RWPE1 (cell line): ENCODE measurements at places on chromosomes 7 and 10.

DNA sequence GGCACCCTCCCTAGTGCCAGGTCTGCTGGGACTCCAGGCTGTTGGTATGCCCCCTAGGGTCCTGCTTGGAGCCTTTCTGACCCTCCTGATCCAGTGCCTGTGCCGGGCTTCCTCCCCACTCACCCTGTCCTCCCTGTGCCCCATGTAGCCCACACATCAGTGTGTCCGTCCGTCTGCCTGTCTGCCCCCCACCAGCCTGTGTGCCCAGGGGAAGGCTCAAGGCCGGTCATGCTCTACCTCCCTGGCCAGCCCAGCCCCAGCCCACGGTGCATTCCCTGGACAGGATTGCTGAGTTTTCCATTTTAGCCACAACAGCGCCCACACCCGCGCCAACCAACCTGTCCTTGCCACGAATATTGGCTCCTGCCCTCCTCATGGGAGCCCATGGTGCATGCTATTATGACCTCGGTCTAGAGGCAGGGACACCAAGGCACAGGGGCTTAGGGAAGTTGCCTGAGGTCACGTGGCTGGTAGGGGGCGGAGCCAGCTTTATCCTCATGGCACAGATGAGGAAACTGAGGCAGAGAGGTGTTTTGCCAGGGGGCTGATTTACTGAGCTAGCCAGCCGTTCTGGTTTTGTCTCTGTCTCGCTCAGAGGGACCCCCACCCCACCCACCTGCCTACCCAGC is 136.0 kb downstream of the FAM53B start:
- no peak for DNase-seq

GRCh38 chr7:148856891-148857290 is 27.2 kb downstream of the EZH2 start:
- DNase-seq, result no peak

- no peak for DNase-seq
Measured at GRCh38 chr10:132890301-132890700, 52.1 kb downstream of the CFAP46 start.

GRCh38 chr10:72045586-72045985 is 42.8 kb downstream of the SPOCK2 start:
- no peak for DNase-seq

DNA sequence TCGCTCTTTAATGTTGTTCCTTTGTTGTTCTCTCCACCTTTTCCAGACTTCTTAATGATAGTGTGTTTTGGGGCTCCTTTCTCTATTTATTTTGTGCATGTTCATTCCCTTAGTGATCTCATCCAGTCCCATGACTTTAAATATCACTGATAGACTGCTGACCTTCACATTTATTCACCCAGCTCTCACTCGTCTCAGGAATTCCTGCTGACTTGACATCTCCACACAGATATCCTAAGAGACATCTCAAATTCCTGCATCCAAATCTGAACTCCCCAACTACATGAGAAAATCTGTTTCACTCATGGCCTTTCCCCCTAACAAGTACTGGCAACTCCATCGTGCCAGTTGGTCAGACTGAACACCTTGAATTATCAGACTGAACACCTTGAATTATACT is 111.2 kb downstream of the CTTNBP2 start:
- DNase-seq, result no peak

GRCh38 chr10:70462349-70462984 is 16.1 kb upstream of the PALD1 start:
- DNase-seq, result no peak

GRCh38 chr7:157395206-157395605 is 58.4 kb downstream of the DNAJB6 start:
- no peak for DNase-seq

- no peak for DNase-seq
Measured at GRCh38 chr10:34184939-34185386, 630.1 kb downstream of the PARD3 start.

DNA sequence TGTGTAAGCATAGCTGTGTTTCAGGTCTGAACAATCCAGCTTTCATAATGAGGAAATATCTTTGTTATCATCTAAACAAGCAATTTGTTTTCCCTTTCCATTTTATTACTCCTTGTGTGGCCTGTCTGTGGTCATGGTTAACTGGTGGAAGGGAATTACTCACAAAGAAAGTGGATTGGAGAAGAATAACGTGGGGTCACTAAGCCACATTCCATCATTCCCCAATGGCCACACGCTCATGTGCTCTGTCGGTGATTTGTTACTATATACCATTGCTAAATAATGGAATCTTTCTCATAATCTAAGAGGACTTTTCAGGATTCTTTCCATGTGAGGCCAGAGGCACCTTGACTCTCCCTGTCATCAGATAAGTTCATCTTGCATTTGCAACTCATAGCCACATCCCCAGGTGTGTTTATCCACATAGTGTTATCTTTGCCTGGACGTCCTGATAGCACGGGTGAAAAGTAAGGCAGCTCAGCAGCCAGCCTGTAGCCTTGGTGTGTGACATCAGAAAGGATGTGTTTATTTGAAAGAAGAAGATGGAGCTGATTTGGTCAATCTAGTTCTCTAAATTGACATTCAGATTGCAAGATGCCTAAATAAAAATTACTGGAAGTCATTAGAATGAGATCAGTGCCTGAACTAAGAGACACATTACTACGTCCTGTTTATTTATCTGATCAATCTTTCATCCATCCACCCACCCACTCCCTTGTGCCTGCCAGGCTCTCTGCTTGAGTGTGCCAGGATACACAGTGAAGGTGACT is 128.9 kb downstream of the CELF2 start:
- no peak for DNase-seq

DNA sequence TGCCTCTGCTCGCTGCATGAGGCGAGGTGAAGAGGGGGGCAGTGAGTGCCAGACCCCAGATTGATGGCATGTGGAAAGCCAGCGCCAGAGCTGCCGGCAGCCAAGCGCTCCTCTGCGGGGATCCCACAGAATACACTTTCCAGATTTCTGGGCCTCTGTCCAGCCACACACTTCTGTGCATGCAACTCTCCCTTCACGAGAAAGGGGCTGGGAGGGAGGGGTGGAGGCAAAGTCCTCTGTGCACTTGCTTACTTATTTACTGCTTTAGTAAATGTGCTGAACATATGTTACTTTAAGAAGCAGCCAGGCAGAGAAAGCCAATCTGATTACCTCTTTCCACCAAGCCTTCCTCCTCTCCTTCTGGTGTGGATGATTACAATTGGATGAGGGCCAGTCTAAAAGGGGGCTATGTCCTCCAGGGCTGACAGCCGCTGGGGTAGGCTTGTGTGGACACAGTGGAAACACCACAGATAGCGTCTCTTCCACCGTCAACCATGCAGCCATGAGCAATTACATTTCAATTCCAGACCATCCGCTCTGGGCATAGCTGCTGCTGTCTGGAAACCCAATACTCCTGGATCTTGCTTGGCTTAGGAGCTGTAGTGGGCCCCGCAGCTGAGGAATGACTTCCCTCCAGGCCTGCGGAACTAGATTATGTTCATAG is 322.8 kb upstream of the ANKRD30A start:
- DNase-seq, result no peak

DNA sequence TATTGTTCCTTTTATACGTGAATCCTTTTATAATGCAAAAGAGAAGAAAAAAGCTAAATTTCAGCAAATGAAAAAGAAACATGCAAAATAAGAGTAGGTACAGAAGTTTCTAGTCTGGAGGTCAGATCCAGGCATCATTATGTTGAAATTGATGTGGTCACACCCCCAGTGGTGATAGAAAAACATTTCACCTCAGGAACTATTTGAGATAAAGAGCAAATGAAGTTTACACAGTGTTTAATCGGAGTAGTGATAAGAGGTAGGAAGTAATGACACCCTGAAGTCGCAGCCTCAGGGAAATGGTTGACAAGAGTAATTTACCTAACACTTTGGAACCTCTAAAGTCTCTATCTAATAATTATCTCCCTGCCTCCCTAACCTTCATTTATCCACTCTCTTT is 536.0 kb upstream of the STEAP1 start:
- no peak for DNase-seq

DNA sequence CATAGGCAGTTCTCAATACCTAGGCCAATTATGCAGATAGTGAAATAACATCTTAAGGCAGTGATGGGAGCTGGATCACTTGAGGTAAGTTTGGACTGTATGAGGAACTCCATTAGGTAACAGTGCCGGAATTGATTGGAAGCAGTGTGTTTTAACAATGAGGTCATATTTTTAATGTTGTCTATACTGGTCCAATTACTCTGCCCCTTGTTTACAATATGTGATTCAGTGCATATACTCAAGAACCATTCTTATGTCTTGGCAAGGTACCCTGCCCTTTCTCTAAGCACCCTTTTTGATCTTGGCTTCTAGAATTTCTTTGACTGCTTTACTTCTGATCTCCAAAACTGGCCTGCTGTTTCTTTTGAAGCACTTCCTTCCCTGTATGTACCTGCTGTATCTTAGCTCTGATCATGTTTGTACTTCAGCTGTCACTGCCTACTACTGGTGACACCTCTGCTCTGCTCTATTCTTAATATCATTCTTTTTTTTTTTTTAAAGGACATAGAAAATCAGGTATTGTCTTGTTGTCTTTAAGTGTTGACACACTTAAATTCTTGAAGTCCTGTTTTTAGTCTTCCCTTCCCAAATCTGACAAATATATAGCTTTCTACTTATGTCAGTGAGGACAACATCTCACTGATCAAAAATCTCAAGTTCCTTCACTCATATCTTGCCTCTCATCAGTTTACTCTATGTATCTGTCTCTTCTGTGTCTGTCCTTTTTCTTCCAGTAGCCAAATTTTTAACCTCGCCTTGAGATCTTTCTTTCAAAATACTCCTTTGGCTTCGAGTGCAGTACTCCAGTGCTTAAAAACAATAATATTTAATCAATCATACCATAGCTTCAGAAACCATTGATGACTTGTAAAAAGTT is 46.4 kb upstream of the RPA3 start:
- DNase-seq, result no peak

- DNase-seq, result no peak
Measured at GRCh38 chr7:42162560-42163325, 74.3 kb downstream of the GLI3 start.

DNA sequence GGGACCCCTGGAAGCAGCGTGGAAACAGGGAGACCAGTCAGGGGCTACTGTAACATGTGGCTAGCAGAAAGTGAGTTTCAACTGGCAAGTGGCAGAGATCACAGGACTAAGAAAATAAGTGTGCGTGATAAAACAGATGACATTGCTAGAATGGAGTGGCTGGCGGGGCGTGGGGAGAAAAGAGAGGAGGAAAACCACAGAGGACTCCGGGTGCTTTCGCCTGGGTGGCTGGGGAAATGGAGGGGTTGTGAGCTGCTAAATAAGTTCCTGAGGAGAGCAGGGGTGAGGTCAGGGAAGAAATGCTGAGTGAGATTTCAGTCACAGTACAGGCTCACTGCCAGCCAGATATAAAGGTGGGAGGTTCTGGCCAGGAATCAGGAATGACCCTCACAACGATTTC is 166.9 kb downstream of the MYOF start:
- no peak for DNase-seq

- DNase-seq, result peak; percentile 61
Measured at GRCh38 chr7:100022621-100023020, 7.2 kb downstream of the ZKSCAN1 start.

- DNase-seq, result no peak
Measured at GRCh38 chr7:2360796-2361195, 6.2 kb downstream of the EIF3B start.

DNA sequence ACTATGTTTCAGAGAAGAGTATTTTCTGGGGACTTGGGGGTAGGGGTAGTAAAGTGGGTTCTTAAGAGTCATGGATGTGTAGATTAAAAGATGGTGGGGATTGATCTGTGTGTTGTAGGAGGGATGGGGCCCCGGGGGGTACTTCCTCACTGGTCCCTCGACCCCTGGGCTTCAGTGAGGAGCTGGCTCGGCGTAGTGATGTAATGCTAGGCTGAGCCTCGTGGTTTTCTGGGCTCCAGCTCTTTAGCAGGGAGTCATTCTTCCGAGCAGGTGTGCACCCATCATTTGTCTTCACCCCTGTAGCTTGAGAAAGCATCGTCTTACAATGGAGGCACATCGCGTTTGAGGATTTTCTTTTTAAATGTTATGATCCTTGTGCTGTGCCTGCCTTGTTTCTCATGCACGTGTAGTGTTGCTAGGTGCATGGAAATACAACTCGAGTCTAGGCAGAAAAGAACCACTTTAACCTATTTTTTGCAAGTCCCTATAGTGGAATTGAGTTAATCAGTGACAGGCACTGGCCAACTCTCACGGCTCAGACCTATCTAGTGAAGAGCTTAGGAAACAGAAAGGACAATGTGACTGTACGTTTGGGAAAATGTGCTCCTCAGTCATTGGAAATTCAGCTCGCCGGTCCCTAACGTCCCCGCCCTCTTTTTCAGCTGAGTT is 106.1 kb upstream of the BTBD16 start:
- DNase-seq, result no peak

DNA sequence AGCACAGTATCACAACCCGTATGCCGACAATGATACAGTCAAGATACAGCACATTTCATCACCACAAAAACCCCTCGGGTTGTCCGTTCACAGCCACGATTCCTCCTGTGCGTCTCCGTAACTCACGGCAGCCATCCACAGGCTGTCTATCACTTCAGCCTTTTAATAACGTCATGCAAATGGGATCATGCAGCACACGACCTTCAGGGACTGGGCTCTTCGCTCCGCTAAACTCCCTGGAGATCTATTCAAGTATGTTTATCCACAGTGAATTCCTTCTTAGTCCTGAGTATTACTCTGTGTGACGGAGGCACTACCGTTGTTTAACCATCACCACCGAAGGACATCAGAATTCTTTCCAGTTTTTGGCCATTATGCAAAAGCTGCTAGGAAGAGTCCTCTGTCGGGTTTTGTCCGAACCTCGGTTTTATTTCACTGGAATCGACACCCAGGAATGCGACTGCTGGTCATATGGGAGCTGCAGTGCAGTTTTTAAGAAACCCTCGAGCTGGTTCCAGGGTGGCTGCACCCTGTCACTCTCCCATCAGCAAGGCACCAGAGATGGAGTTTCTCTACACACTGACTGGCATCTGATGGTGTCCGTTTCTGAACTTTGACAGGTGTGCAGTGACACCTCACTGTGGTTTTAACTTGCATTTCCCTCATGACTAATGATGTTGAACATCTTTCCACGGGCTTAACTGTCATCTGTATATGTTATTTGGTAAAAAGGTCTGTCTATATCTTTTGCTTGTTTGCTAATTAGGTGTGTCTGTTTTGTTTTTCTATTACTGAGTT is 193.6 kb downstream of the MAD1L1 start:
- no peak for DNase-seq

DNA sequence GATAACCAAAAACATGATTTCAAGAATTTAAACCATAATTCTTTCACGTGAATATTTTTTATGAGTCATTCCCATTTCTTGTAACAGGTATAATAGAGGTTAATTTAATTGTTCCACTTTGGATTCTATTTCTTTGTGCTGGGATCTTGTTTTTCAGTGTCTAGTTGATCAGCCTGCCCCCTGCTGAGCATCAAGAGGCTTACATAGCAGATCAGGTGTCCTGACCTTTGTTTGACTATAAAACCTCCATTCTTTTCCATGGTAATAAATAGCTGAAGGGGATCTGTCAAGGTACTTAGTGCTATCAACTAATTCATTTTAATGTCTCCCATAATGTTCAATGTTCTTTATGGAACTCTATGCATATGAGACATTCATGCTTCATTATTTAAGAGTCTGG is 4.9 kb downstream of the COL17A1 start:
- peak; percentile 42 for DNase-seq
